CD4-positive, alpha-beta memory T cell (primary cell): ENCODE measurements at places on chromosomes 13 and 19. TPM values are rescaled to one million over a fixed set of nuclear protein-coding genes. Genes with fewer than 3 reads are reported as not detected.

- no peak for DNase-seq
These were observed 113.2 kb upstream of the MCF2L start for GRCh38 chr13:112855859-112856258.

- no peak for DNase-seq
These were observed 7.2 kb upstream of the RELB start for GRCh38 chr19:44993926-44994537.

LSM14A gene
- total RNA-seq: 158 TPM

DNA sequence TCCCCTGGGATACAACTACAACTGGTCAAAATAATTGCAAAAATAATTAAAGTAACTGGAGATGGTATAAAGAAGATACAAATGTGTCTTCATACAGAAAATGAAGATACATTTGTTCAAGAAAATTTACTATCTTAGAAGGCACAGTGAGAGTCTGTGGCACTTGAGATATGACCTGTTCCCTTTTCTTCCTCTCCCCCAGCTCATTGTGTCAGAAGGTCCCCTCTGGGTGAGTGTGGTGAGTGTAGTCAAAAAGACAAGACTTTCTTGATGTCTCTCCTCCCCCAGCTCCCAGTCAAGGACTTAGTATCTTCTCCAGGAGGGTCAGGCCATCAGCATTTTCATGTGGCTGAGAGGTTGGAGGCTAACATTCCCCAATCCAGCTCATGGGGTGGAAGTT lies 51.7 kb downstream of the EDNRB start:
- DNase-seq: no peak

DNA sequence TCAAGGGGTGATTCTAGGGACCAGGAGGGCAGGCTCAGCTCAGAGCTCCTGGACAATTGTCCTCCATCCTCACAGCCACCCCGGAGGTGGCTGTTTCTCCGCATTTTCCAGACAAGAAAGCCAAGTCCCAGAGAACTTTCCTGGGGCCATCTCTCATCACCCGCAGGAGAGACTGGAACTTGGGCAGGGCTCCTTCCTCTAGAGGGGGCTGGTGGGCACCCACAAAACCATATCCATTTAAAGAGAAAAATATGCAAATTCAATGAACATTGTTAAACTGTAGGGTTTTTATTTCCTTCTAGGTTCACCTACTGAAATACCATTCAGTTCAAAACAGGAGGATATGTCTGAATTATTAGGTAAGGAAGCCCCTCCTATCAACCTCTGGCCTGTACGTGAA lies 16.6 kb downstream of the SPACA7 start:
- no peak for DNase-seq

TMC4 gene
- 1.1 TPM for total RNA-seq
